NCI-H748 treated with DMSO at 0.1 percent for 48 hours (cell line): ENCODE measurements at places on chromosomes 11 and 22.

GRCh38 chr11:72396041-72396440, 38.3 kb downstream of the CLPB start:
- no peak for DNase-seq

- no peak for DNase-seq
Observed at GRCh38 chr11:68574308-68574707, 110.0 kb upstream of the GAL start.

GRCh38 chr11:2790568-2790921, 90.8 kb upstream of the KCNQ1OT1 start:
- no peak for DNase-seq

DNA sequence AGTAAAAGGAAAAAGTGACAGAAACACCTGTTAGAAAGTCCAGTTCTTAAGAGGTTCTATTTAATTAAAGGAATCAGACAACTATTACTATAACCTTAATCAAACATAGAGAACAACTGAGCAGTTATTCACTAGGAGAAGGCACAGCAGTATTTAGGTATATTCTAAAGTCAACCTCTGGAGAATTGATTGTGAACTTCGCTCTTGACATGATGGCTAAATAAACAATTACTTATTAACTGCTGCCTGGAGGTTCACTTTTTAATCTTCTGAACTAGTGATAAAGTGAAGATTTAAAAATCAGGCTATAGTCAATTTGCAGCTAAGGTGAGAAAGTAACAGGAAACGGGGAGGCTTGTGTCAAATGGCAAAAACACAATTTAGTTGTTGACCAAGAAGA, 557.3 kb downstream of the FAM181B start:
- peak; percentile 56 for DNase-seq

- no peak for DNase-seq
Observed at GRCh38 chr11:3002351-3002861, 10.3 kb upstream of the NAP1L4 start.

DNA sequence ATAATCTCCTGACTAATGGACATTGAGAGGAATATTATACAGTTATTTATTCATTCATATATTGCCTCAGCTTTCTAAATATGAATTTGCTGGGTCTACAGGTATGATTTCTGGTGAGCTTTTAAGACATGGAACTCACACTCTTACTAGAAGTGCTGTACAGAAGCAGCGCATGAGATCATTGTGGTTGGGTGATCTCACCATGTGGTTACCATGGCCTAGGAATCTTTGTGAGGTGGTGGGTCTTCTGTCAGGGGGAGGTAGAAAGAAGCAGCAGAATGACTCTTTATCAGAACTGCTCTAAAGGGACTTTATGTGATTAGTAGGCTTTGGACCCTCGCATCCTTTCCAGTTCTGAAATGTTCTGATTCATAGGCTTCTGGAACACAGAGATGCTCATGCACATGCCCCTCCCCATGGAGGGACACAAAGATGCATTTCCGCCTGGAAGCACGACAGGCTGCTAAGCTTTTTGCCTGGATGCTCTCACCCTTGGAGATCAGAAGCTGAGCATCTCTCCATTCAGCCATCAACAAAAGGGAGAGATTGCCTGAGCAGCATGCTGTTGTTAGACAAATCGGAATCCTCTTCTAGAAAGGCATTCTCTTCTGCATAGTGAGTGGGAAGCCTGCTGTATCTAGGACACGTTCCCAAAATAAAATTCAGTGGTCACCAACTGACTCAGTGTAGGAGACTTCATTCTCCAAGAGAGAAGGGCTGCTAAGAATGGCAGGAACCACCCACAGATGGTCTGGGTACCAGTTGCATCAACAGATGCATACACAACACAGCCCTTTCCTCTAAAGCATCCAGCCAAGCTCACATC, 51.3 kb downstream of the KIRREL3 start:
- DNase-seq, result no peak

DNA sequence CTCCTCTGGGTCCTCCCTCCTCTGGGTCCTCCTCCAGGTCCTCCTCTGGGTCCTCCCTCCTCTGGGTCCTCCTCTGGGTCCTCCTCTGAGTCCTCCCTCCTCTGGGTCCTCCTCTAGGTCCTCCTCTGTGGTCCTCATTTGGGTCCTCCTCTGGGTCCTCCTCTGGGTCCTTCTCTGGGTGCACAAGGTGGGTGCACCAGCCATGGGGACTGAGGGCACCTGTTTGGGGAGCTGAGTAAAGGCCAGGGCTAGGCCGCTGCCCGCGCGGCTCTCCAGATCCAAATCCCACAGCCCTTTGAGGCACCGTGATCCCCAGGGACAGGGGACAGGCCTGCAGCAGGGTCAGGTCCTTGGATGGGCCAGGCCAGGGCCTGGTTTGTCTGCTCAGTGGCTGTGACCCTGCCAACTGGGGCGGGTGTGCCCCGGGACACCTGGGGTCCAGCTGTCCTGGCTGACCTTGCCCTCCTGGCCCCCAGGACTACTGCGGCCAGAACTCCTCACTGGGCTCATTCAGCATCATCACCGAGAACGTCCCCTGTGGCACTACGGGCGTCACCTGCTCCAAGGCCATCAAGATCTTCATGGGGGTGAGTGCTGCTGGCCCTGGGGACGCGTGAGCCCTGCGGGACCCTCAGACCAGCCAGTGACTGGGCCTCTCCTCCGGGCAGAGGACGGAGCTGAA, 12.7 kb downstream of the MUC2 start:
- DNase-seq, result no peak

GRCh38 chr11:113377681-113378412, 9.7 kb upstream of the ANKK1 start:
- DNase-seq, result peak; percentile 24

GRCh38 chr11:106770489-106771085, 247.7 kb downstream of the GUCY1A2 start:
- no peak for DNase-seq
